Right lung (tissue), 10 donors: ENCODE measurements at places on chromosomes 12 and 14. TPM values are rescaled to one million over a fixed set of nuclear protein-coding genes. Genes with fewer than 3 reads are reported as not detected.

TMEM132C gene
- polyA plus RNA-seq: 29.8 TPM

STON2 gene
- polyA plus RNA-seq: 10.5 TPM

KLHL33 gene
- 0.26 TPM for polyA plus RNA-seq

VRTN gene
- polyA plus RNA-seq: 0.04 TPM

CCDC196 gene
- not detected for polyA plus RNA-seq

FSCB gene
- 0.10 TPM for polyA plus RNA-seq

BMAL2 gene
- 3.4 TPM for polyA plus RNA-seq

CYP46A1 gene
- 6.1 TPM for polyA plus RNA-seq

KRT80 gene
- polyA plus RNA-seq: 0.48 TPM

EP400 gene
- polyA plus RNA-seq: 36.6 TPM

TUNAR gene
- 0.16 TPM for polyA plus RNA-seq

DPF3 gene
- 2.4 TPM for polyA plus RNA-seq

OR4E2 gene
- not detected for polyA plus RNA-seq

NDUFA9 gene
- polyA plus RNA-seq: 103 TPM

COX6A1 gene
- polyA plus RNA-seq: 279 TPM

CCDC77 gene
- polyA plus RNA-seq: 24.5 TPM

GPR84 gene
- 0.18 TPM for polyA plus RNA-seq

MYO1H gene
- polyA plus RNA-seq: 0.13 TPM

RNASE3 gene
- polyA plus RNA-seq: not detected

PLD4 gene
- polyA plus RNA-seq: 3.1 TPM

TEX22 gene
- polyA plus RNA-seq: 2.4 TPM

ETFBKMT gene
- polyA plus RNA-seq: 3.5 TPM

CEBPE gene
- polyA plus RNA-seq: 0.23 TPM

WASHC4 gene
- polyA plus RNA-seq: 103 TPM

CYP27B1 gene
- 2.5 TPM for polyA plus RNA-seq

PGF gene
- 24.5 TPM for polyA plus RNA-seq

ACOT4 gene
- polyA plus RNA-seq: 0.86 TPM

PRMT5 gene
- polyA plus RNA-seq: 115 TPM

ZNF605 gene
- polyA plus RNA-seq: 30.3 TPM

KRT79 gene
- not detected for polyA plus RNA-seq

KLHL28 gene
- polyA plus RNA-seq: 21.5 TPM

MMP17 gene
- polyA plus RNA-seq: 3.9 TPM

ZNF84 gene
- 44.5 TPM for polyA plus RNA-seq

FAM222A gene
- 2.8 TPM for polyA plus RNA-seq

WNT5B gene
- polyA plus RNA-seq: 10.0 TPM

MYF5 gene
- polyA plus RNA-seq: 1.6 TPM

P2RX2 gene
- 10.8 TPM for polyA plus RNA-seq

CCDC177 gene
- not detected for polyA plus RNA-seq

GLIPR1L1 gene
- polyA plus RNA-seq: 0.51 TPM

MIPOL1 gene
- polyA plus RNA-seq: 15.0 TPM

POTEM gene
- polyA plus RNA-seq: not detected

CHFR gene
- polyA plus RNA-seq: 24.5 TPM

PTMS gene
- 659 TPM for polyA plus RNA-seq

TBC1D30 gene
- polyA plus RNA-seq: 11.2 TPM

RTL1 gene
- 0.09 TPM for polyA plus RNA-seq

CINP gene
- 39.7 TPM for polyA plus RNA-seq

OAS3 gene
- polyA plus RNA-seq: 18.0 TPM

SLCO1B1 gene
- polyA plus RNA-seq: not detected

ZNF740 gene
- 61.1 TPM for polyA plus RNA-seq

CLEC4D gene
- polyA plus RNA-seq: not detected
